ENCODE measurements at places on chromosomes 4 and X.

- DNase-seq: no peak
Observed at GRCh38 chrX:152074163-152074562, 64.2 kb downstream of the MAGEA10 start.

GRCh38 chrX:150482537-150483206 lies 85.7 kb upstream of the MTM1 start:
- DNase-seq: peak; percentile 39

DNA sequence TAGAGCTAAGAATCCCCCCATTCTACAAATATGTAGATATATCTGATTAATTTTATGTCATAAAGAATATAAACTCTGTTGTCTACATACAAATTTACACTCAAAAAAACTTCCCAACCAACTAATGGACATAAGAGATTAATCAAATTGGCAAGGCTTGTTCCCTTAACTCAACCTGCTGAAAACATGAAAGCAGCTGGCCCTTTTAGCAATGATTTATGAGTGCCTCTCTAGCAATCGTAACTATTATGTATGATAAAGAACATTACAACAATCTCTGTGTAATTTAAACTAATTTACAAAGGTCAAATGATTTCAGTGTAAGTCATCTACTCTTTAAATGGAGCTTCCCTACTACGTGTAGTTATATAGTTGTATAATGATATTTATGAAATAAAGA lies 83.1 kb upstream of the FTHL17 start:
- DNase-seq: no peak

- DNase-seq: no peak
Observed at GRCh38 chr4:122845760-122846159, 19.1 kb downstream of the FGF2 start.

DNA sequence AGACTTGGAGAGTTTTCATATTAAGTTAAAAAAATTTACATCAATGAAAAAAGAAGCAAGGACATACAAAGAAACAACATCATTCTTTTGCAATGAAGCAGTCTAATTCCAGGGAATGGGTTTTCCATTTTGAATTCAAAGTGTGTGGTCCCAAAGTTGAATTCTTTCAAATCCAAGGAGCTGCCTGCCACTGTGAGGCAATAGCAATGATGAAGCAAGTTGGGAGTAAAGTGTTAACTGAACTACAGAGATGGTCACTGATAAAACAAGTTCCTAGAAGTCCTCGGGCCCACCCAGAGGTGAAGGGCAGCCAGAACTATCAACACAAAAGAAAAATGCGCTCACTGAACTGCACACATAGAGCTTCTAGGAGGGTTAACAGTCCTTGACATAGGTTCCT lies 115.9 kb downstream of the RAB28 start:
- DNase-seq: no peak

DNA sequence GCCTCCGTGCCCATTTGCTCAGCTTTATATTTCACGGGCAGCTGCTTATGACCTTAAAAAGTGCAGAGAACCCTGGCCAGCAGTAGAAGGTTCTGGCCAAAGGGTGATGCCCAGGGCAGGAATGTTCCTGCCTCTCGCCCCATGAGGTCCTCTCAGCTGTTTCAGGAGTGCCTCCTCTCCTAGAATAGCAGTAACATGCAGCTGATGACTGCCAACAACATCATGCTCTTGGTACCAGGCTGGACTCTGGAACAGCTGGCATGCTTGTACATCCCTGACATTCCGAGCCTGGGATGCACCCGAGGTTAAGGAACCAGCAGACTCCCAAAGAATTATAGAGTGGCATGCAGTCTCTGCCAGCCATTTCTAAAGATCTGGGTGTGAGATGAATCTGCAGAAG lies 11.7 kb upstream of the TENM3 start:
- no peak for DNase-seq

GRCh38 chr4:126954537-126955291 lies 678.0 kb upstream of the INTU start:
- DNase-seq: no peak

DNA sequence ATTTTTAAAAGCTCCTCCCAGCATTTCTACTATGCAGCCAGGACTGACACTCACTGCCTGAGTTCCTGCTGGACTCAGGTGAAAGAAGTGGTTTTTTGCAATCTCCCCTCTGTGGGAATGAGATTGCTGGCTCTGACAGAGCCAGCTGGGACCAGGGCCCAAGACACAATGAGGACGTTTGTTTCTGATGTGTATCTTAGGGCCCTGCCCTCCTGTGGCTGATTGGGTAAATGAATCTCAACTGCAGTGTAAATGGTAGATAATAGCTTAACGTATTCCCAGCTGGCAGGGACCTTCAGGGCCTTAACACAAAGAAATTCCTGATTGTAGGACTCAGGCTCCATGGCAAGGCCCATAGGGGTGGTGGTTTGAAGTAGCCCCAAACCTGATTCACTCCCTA lies 85.8 kb upstream of the PRPS1 start:
- no peak for DNase-seq

- no peak for DNase-seq
Observed at GRCh38 chr4:165324236-165324917, 3.1 kb upstream of the MSMO1 start.

DNA sequence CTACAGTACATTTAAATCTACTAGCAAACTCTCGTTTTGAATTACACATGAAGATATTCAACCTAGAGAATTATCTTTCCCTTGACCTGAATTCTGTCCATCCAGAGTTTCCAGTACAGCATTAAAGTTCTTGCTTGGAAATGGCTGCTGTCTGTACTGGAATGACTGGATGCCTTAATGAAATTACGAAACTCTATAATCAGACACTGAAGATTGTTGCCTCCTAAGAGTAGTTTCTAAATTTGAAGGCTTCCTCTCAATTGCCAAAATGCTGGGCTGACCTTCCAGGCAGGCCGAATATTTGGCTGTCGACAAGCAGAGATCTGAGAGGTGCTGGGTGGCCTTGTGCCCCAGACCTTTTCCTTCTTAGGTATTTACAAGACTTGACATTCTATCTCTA lies 215.1 kb upstream of the GPC4 start:
- no peak for DNase-seq

- DNase-seq: no peak
Observed at GRCh38 chr4:1255151-1255550, 6.2 kb upstream of the CTBP1 start.

DNA sequence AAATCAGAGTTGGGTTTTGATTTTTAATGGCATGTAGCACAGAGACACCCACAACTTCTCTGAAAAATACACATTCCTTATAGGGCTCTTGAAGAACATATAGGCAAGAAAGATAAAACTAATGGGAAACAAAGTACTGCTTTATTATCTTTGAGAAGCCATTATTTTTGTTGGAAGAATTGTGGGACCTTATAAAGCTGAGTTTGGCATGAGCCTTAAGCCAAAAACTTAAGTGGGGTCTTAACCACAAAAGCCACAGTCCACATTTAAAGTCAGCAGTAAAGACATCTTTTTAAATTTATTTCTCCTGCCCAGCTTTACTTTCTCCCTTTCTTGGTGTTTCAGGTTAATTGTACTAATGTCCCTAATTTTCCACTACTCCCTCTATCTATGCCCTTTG lies 1297.3 kb downstream of the C4orf33 start:
- no peak for DNase-seq

DNA sequence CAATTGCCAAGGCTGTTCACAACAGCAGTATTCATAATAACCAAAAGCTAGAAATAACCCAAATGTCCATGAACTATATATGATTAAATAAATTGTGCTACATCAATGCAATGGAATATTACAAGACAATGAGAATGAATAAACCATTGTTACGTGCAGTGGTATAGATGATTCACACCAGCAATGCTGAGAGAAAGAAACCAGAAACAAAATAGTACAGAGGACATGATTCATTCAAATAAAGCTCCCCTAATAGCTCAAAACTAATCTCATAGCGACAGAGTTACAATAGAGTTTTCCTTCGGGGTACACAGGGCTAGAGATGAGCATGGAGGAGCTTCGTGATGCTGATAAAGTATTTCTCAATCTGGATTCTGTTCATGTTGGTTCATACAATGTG lies 148.1 kb upstream of the SPANXN1 start:
- no peak for DNase-seq

DNA sequence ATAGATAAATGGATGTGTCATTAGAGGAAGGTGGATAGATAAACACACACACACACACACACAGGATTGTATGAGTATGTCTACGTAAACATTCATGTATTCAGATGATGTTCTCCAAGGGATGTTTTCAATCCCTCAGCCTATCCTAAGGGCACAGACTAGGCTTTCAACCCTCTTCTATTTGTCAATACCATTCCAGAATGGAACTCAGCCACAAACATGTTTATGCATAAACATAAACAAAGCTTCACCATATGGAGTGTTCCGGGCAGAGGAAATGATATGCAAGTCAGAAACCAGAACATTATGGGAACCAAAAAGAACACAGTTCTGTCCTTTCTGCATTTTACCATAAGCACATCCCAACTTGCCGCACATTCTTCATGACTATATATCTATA lies 25.0 kb downstream of the CRMP1 start:
- DNase-seq: no peak

DNA sequence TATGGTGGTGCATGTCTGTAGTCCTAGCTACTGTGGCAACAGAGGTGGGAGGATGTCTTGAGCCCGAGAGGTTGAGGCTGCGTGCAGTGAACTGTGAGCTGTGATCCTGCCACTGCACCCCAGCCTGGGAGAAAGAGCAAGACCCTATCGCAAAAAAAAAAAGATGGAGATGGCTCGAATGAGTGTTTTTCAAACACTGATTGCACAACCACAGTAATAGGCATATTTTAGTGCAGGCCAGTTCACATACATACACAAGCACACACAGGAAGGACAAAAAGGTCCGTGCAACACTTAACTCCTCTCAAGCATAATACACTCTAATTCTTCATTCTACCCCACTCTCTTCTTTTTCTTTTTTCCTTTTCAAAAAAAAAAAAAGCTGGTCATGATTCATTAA lies 5.1 kb downstream of the EFHC2 start:
- no peak for DNase-seq

- DNase-seq: no peak
Observed at GRCh38 chrX:109623997-109624396, 975 bp downstream of the KCNE5 start.

GRCh38 chrX:92260102-92260501 lies 480.9 kb downstream of the PCDH11X start:
- no peak for DNase-seq

- DNase-seq: no peak
Observed at GRCh38 chrX:48927123-48927522, 8.3 kb upstream of the PIM2 start.

DNA sequence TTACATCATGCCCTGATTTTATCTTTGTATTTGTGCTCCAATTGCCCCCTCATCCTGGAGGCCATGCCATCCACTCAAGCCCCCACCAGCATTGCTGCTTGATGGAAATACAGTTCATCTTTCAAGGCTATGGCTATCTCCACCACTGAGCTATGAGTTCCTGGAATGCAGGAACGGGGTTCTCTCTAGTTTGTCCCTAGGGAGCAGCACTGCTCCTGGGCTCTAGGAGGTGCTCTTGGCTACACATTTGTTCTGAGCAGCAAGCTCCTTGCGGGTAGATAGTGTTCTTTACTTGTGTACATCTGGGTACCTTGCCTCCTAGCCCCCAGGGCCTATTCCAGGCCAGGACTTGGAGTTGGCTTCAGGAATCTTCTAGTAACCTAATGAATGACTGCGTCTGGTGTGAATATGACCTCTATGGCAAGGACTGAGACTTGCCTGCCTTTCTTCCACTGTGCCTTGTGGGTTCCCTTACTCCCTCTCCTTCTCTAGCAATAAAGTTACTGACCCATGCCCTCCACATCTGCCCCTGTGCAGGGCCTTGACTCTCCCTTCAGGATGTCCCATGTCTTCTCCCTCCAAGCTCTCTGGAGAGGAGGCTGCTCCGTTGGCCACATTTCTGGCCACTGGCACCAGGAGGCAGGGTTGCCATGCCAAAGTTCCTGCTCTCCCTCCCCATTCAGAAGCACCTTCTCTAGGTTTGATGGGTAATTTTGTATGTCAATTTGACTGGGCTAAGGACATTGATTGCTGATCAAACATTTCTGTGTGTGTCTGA lies 7.6 kb downstream of the CITED1 start:
- DNase-seq: no peak

DNA sequence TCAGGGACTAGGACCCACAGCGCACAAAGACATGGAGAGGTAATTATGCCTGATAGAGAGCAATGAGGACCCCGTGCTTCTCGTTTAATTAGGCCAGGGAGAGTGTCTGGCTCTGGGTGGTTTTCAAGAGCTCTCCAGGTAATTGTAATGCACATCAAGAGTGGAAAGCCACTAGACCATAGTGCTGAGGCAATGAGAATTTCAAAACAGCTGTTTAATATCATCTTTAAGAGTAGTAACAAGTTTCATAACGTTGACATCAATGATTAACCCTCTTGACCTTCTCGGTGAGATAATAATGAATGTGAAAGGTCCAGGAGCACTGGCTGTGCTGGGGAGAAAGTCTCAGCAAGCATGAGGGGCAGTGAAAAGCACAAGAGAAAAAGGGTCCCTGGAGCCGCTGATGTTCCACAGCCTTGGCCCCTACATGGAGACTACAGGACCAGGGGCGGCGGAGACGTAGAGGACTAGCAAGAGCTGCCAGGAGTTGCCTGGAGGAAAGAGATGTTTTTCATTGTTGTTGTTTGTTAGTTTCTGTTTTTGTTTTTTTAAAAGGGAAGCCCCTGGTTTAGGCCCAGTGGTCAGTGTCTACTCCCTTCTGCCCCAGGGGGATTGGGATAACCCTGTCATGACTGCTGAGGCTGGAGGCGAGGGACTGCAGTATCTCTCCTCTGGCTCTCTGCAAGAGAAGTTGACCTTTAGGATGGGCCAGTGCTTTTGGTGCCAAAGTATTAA lies 14.8 kb upstream of the CXCR3 start:
- no peak for DNase-seq

DNA sequence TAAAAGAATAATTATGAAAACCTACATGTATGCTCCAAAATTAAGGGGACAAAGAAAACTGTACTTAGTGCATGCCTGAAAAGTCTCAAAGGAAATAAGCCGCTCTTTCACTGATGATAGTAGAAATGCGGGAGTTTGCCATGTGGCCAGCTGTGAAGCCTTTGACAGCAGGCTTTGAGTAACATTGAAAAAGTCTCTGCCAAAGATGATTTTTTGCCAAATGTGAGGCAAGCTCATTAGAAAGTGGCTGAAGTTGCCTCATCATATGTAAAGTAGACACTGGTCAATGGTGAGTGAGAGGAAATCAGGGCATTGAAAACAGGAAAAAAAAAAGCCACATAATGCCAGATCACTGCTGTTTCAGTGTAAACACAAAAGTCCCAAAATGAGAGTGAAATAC lies 2360.1 kb downstream of the PCDH7 start:
- no peak for DNase-seq

DNA sequence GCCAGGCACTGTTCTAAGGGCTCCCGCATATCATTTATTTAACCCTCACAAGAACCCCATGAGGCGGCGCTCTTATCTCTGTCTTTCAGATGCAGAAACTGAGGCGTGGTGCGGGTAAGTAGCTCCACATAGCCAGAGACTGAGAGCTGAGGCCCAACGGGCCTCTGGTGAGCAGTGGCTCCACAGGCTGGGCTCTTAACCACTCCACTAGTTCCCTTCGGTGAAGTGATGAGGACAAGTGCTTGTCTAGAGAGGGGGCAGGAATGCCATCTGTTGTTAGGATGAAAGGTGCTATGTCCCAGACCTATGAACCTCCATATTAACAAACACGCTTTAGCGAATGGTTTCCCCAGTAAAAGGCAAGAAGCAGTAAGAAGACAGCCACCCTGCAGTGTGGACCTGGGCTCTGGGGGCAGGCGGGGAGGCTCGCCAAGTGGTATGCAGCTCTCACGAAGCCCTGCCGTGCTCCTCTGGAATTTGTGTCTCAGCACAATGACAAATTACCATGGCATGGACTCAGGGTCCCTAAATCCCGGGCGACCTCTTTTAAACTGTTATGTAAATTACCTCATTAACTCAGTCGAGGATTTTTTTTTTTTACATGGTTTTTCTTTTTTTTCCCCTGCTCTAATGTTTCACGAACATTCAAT lies 20.9 kb upstream of the S100G start:
- DNase-seq: no peak

Data from stimulated activated CD4-positive, alpha-beta T cell treated with anti-CD3 and anti-CD28 coated beads, Interleukin-2, amount 100 ng/mL, for 48 hours (primary cell).